ENCODE measurements at places on chromosomes 7 and 10. TPM values are rescaled to one million over a fixed set of nuclear protein-coding genes. Genes with fewer than 3 reads are reported as not detected.

Gene POLR3A
- polyA plus RNA-seq: 14.1 TPM

DNA sequence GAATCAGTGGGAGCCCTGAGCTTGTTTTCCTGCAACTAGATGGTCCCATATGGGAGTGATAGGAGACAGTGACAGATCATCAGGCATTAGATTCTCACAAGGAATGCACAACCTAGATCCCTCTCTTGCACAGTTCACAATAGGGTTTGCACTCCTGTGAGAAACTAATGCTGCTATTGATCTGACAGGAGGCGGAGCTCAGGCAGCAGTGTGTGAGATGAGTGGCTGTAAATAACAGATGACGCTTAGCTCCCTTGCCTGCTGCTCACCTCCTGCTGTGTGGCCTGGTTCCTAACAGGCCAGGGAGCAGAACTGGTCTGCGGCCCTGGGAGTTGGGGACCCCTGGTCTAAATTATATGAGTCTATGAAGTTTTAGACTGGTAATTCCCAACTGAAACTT lies 3.9 kb downstream of the MIOS start:
- H3K4me1 ChIP-seq: peaks cover 9% of the 10 kb centered on the region
- no peak overlapping the region for H3K27ac ChIP-seq
- no peaks in the 10 kb centered on the region for H3K27me3 ChIP-seq
- H3K4me3 ChIP-seq: no peak overlapping the region
- DNase-seq: no peak

GRCh38 chr10:944034-944831 lies 12.7 kb upstream of the LARP4B start:
- H3K36me3 ChIP-seq: no peaks in the 10 kb centered on the region
- no peaks in the 10 kb centered on the region for H3K27me3 ChIP-seq
- H3K4me1 ChIP-seq: no peaks in the 10 kb centered on the region
- no peak for DNase-seq

DNA sequence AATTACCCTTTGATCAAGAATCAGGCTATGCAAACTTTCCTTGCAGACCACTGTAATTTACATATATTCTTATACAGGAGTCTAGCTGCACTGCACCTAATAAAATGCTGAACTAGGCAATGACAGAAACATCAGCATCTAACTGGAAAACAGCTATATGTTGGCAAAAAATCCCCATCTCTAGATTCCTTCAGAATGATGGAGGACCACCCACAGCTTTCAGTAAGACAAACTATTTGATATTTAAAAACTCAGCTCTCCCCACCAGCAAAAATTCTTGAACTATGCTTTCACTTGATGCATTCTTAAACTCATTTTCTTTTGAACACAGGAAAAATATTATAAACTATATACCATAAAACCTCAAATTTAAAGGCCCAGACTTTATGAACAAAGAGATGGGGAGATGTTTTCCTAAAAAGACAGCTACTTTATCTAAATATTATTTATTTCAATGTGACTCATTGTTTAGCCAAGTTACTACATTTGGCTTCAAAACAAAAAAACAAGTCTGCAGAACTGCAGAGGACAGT lies 77.4 kb downstream of the SEMA3C start:
- no peak overlapping the region for H3K4me3 ChIP-seq
- no peaks in the 10 kb centered on the region for H3K27me3 ChIP-seq

GRCh38 chr10:34413214-34413613 lies 401.9 kb downstream of the PARD3 start:
- H3K36me3 ChIP-seq: no peaks in the 10 kb centered on the region
- no peak overlapping the region for H3K4me3 ChIP-seq
- no peak overlapping the region for H3K27ac ChIP-seq

GRCh38 chr10:86595496-86595895 lies 58.9 kb upstream of the OPN4 start:
- H3K4me3 ChIP-seq: no peak overlapping the region
- no peak overlapping the region for H3K27ac ChIP-seq
- no peaks in the 10 kb centered on the region for H3K27me3 ChIP-seq
- H3K4me1 ChIP-seq: no peaks in the 10 kb centered on the region
- DNase-seq: no peak
- no peaks in the 10 kb centered on the region for H3K36me3 ChIP-seq

Gene FAM237B
- polyA plus RNA-seq: 0.16 TPM

- no peak for DNase-seq
- no peaks in the 10 kb centered on the region for H3K27me3 ChIP-seq
- no peaks in the 10 kb centered on the region for H3K36me3 ChIP-seq
- H3K4me3 ChIP-seq: no peak overlapping the region
- H3K27ac ChIP-seq: no peak overlapping the region
Measured at GRCh38 chr7:3537210-3537875, 236.3 kb downstream of the SDK1 start.

Data from large intestine (tissue), 12 donors.